ENCODE measurements at places on chromosomes 6 and 20. TPM values are rescaled to one million over a fixed set of nuclear protein-coding genes. Genes with fewer than 3 reads are reported as not detected.

Gene FOXF2
- polyA plus RNA-seq: 0.51 TPM

Gene MYO6
- polyA plus RNA-seq: 16.7 TPM

GRCh38 chr6:31094389-31094881, 17.9 kb downstream of the C6orf15 start:
- no peak for DNase-seq

- DNase-seq: no peak
Measured at GRCh38 chr6:159116343-159116742, 52.9 kb upstream of the FNDC1 start.

DNA sequence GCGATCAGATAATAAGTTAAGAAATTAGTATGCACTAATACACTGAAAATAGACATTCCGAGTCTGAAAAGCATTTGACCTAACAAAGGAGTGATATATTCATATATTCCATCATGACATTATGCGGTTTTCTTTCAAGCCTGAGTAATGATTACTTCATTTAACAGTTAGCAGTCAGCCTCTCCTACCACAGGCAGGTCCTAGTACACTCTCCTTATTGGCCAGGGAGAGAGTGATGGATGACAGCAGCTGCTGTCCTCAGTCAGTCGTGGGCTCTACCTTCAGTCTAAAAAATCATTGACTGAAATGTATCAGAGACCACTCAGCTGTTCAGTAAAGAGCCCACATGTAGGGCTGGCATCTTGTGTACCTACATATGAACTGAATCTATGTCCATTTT, 33.2 kb upstream of the VGLL2 start:
- DNase-seq: no peak

Measured in adrenal gland (tissue), 19 donors.